ENCODE measurements at places on chromosomes 13 and 19.
A peak's percentile ranks its signal among the peaks of the same experiment; 100 is the strongest.

DNA sequence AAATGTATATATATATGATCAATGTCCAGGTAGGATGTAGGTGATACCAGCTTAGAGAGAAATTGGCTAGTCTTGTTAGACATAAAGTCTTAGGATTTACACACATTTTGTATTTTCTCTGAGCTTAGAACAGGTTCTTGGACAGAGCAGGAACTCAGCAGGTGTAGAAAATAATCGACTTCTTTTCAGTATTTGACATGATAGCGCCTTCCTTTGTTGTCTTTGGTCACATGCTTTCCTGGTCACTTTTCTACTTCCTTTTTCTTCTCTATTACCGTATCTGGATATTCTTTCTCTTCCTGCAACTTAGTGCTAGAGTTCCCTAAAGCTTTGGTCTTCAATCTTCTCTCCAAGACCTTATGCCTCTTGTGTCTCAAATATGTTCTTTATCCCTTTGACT lies 107.4 kb downstream of the LRCH1 start:
- DNase-seq, result no peak

DNA sequence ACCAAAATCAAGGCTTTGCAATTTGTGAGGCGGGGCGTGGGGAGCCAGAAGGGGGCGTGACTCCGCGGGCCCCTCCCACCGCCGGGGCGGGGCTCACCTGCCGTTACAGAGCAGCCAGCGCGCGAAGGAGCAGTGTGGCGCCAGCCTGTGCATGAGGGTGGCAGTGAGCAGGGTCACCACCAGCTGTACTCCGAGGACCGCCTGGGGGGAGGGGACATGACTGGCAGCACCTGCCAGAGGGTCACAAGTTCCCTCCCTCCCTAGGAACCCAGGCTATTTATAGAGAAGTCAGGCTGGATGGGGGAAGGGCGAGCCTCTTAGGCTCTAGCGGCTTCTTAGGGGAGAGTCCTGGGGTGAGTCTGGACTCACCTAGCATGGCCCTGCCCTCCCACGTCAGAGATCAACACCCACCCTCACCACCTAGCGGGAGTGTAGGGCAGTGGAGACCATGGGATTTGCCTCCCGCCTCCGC lies 3.6 kb downstream of the TMEM161A start:
- peak; percentile 25 for DNase-seq

DNA sequence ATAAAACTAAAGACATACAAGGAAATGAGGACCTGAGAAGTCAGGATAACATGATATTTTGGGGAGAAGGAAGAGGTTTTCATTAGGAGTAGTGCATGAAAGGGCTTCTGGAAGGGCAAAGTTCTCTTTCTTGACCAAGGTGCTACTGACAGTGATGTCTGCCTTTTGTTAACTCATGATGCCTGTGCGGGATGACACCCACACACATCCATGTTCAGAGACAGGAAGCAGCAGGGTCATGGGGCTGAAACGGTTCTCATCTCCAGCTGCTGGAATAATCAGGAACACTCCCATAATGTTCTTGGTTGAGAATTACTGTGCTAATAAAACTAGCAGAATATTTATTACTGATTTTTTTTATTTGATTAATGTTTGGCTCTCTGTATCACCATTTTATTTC lies 29.1 kb downstream of the KCNC3 start:
- no peak for DNase-seq

GRCh38 chr19:42335971-42336370 lies 10.5 kb downstream of the MEGF8 start:
- DNase-seq, result no peak

- DNase-seq, result no peak
These were observed 5.8 kb downstream of the AKAP11 start for GRCh38 chr13:42277618-42278276.

- no peak for DNase-seq
These were observed 16.5 kb upstream of the NANOS2 start for GRCh38 chr19:45931055-45931454.

GRCh38 chr13:23652909-23653726 lies 82.9 kb downstream of the TNFRSF19 start:
- no peak for DNase-seq

GRCh38 chr19:18464646-18465045 lies 26.7 kb upstream of the ISYNA1 start:
- DNase-seq, result no peak

GRCh38 chr19:42185277-42185676 lies 32.2 kb downstream of the DEDD2 start:
- no peak for DNase-seq

- DNase-seq, result no peak
These were observed 27.5 kb upstream of the KATNAL1 start for GRCh38 chr13:30334663-30335386.

GRCh38 chr13:33194820-33195692 lies 90.5 kb downstream of the STARD13 start:
- DNase-seq, result no peak

DNA sequence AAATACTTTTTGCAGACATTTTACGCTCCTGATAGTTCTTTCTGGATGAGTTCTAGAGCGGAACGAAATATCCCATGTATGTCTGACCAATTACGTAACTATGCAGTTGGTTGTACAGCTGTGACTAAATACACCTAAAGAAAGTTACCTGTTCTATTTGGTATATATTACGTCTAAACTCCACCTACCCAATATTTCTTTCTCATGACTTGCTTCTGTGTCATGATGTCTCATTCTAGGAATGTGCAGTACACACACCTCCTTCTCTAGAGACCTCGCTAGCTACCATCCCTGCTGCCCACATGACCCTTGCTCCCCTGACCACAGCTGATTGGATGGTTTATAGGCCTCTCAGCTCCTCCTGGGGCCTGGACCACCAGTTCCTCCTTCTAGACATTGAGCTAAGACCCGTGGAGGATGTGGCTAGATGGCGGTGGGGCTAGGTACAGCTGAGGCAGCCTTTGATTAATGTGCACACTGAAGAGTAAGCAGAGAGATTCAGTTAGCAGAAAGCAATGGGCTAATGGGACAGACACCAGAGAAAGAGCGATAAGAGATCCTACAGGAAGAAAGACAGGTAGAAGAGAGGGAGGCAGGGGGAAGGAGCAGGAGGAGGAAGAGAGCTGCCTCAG lies 422.1 kb downstream of the COG6 start:
- no peak for DNase-seq

DNA sequence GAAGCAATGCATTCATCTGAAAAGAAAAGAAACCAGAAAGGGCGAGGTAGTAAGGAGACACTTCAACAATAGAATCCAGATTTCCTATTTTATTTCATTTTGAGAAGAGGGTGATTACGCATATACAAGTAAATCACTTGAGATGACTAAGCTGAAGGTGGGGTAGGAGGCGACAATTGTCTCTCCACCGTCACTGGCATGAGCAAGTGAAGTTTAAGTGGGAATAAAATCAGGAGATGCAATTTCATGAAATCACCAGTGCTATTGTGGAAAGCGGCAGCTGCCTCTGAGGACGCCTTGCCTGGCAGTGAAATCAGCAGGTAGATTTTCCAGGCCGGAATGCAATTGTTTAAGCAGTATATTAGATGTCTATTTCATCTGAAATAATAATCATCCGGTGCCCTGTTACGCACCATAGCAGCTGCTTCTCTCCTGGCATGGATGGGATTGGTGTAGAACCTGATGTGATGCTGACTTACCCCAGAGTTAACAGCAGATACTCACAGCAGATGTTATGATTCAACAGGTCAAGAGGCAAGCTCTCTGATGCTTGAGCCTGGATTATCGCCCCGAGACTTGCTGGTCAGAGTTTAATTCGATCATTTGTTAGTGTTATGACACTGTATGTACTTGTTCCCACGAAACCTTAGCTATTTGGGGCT lies 64.3 kb downstream of the RASL11A start:
- no peak for DNase-seq

DNA sequence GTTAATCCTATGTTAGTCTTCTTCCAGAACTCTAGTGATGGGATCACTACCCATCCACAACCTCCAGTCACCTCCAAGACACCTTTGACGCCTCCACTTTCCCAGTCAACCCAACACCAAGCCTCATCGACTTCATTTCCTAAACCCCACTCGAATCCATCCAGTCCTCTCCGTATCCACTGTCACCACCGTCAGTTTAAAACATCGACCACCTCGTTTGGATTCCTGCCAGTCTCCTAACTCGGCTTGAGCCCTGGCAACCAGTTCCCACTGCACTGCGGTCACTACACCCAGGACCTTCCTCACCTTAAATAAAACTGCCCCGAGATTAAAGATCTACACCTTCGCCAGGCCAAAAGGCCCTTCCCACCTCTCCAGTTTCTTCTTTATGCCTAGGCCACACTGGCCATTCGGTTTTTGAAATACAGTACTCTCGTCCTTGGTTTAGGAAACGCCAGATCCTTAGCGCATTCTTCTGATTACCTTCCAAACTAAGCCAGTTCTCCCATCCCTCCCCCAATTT lies 1.2 kb downstream of the MTIF3 start:
- no peak for DNase-seq

DNA sequence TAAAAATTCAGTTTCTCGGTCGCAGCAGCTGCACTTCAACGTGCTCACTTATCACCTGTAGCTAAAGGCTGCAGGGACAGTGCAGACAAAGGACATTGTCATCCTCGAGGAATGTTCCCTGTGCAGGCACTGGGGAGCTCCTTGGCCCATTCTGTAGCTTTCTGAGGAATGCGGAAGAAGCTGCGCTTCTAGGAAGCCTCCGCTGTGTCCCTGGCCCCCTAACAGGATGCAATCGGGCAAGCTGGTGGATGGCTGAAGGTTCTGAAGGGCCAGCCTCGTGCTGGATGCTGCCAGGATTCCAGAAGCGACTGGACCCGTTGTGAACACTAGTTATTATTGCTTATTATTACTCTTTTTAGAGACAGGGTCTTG lies 8.1 kb downstream of the ANO8 start:
- DNase-seq, result no peak

- DNase-seq, result no peak
These were observed 12.4 kb upstream of the FBL start for GRCh38 chr19:39858541-39858940.

GRCh38 chr13:66508153-66508909 lies 721.8 kb downstream of the PCDH9 start:
- no peak for DNase-seq

DNA sequence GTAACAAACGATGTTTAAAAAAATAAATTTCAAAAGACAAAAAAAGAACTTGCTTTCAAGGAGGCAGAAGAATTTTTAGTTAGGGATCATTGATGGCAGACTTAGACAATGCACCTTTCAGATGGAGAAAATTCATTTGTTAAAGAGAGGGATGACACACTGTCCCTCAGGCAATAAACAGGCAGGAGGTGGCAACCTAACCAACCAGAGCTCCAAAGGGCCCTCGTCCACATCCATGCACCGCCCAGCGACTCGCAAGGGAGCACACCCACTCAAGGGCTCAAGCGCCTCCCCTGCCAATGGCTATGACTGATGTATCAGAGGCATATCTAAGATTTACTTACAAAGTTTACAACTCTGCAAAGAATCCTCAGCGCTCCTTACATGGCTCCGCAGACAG lies 81.9 kb downstream of the TUBGCP3 start:
- DNase-seq, result no peak

DNA sequence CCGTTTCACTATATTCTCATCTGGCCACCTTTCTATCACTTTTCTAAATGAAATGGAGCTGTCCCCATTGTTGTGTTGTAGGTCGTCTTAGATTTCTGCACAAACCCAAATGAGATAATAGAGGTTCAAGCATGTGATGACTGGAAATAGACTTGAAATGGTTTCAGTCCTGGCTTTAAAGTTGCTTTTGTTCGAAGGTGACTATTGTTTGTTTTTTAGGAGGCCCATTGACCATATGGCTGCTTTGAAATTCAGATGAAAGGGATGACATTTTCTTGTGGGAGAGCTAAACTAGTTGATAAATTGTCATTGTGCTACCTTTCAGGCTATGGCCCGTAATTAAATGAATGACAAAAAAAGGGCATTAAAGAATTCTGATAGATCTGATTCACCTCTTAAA lies 583.7 kb downstream of the GPC6 start:
- no peak for DNase-seq

- DNase-seq, result no peak
These were observed 56.7 kb downstream of the AKAP11 start for GRCh38 chr13:42328672-42329071.

GRCh38 chr13:110812121-110812868 lies 98.8 kb downstream of the ING1 start:
- DNase-seq, result no peak

- DNase-seq, result no peak
These were observed 8.0 kb upstream of the SOX1 start for GRCh38 chr13:112058941-112059340.

GRCh38 chr19:5080030-5080654 lies 111.2 kb downstream of the KDM4B start:
- DNase-seq, result no peak

DNA sequence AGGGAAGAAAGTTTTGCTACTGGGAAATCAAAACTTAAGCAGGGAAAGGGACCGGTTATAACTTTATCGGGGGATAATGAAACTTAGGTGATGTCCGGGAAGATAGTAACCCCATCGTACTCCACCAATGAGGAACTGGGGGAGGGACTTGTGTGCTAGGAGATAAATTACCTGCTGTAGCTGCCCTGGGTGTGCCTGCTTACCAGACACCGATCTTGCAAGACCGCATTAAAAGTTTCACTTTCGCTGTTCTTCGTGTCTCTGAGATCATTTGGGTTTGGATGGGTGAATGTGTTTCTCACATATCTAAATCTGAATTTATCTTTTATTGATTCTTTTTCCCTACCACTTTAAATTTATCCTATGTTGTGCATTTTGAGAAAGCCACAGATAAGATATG lies 381.4 kb downstream of the SLITRK6 start:
- no peak for DNase-seq

DNA sequence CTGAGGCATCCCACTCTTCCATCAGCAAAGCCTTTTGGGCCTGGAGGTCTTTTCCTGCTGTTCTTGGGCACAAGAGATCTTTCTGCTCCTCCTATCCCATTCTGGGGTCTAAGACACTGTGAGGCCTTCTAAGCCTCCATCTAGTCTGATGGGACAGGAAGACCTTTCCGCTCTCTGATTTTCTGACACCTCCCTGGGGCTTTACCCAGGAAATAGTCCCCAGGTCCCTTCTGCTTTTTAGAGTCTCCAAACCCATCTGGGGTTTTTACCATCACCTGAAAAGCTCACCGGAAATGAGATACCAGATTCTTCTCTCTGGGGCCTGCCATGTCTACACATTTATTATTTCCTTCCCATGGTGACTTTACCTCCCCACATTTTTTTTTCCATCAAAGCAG lies 21.1 kb downstream of the CLEC17A start:
- DNase-seq, result no peak

DNA sequence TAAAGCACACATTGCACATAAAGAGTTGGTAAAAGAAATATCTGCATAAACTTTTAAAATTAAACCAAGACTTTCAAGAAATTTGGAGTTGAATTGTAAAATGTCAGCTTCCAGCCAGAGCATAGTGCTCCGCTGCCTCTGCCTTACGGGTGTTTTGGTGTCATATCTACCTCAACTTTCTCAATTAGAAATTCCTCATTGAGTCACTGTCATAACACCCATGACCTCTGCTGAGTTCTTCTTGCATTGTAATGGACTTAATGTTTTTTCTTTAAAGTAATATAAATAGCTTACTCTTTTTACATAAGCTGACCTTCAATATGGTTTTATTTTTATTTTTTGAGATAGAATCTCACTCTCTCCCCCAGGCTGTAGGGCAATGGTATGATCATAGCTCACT lies 551.0 kb upstream of the NBEA start:
- no peak for DNase-seq

- no peak for DNase-seq
These were observed 849 bp downstream of the GAS6 start for GRCh38 chr13:113862931-113863523.

- no peak for DNase-seq
These were observed 17.9 kb upstream of the POMP start for GRCh38 chr13:28640861-28641599.

GRCh38 chr13:22176968-22177520 lies 506.2 kb downstream of the FGF9 start:
- DNase-seq, result no peak

All from T-helper 17 cell (primary cell).